ENCODE measurements at places on chromosomes 4 and X. TPM values are rescaled to one million over a fixed set of nuclear protein-coding genes. Genes with fewer than 3 reads are reported as not detected.

The TXK gene
- total RNA-seq: under 0.01 TPM

The GLRB gene
- total RNA-seq: 15.7 TPM

The ADGRG4 gene
- total RNA-seq: not detected

The XAGE1A gene
- not detected for total RNA-seq

The DCAF8L2 gene
- total RNA-seq: not detected

The BST1 gene
- 35.6 TPM for total RNA-seq

The HAND2 gene
- not detected for total RNA-seq

The JAKMIP1 gene
- total RNA-seq: not detected

The THAP6 gene
- total RNA-seq: 4.0 TPM

The BEX5 gene
- 0.90 TPM for total RNA-seq

The PF4V1 gene
- not detected for total RNA-seq

The TMPRSS11F gene
- not detected for total RNA-seq

The PDLIM3 gene
- total RNA-seq: 79.3 TPM

The ZNF711 gene
- 3.5 TPM for total RNA-seq

The ASB12 gene
- total RNA-seq: not detected

The TCEAL5 gene
- total RNA-seq: not detected

The REPS2 gene
- 6.1 TPM for total RNA-seq

The GASK1B gene
- 44.8 TPM for total RNA-seq

The SULT1B1 gene
- total RNA-seq: 2.0 TPM

The NFXL1 gene
- 4.7 TPM for total RNA-seq

The STPG2 gene
- not detected for total RNA-seq

The POU4F2 gene
- not detected for total RNA-seq
